ENCODE measurements at places on chromosomes 5 and 9. TPM values are rescaled to one million over a fixed set of nuclear protein-coding genes. Genes with fewer than 3 reads are reported as not detected.
A peak's percentile ranks its signal among the peaks of the same experiment; 100 is the strongest.

DNA sequence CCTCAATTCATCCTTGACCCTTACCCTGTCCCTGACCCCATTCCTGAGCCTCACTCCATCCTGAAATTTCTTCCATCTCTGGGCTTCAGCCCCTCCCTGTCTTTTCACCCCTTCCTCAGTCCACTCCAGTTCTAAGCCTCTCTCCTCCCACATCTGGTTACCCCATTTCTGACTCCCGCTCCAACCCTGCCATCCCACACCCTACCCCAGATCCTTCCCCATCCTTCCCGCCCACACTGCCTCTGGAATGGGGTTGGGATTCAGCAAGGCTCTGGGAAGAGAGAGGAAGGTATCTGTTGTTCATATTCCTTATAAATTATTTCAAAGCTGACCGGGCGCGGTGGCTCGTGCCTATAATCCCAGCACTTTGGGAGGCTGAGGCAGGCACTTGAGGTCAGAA, 29.9 kb upstream of the MVB12B start:
- DNase-seq = peak; percentile 34

DNA sequence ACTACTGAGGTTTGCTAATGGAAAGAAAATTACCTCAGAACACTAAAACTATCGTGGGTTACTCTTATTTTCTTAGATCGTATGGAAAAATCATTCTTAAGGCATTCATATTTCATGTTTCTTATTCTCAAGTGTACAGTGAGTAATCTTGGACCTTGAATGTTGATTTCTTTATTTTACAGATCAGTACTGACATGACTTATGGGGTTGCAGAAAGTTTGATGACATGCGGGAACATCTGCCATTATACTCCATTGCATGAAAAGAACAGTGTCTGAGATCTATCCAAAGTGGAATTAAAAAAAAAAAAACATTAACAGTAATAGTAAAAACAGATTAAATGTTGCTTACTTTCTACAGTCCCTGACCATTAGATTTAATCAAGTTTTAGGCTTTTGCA, 1290.2 kb upstream of the WWC1 start:
- DNase-seq = no peak

GRCh38 chr5:42840269-42840668, 28.6 kb upstream of the SELENOP start:
- DNase-seq = no peak

Gene SCGB3A1
- total RNA-seq = not detected

Gene IL33
- total RNA-seq = not detected

- DNase-seq = peak; percentile 62
Observed at GRCh38 chr9:34651876-34652601, at the start of gene IL11RA. TSS of gene IL11RA (plus strand) at chr9:34652185. CDS start at chr9:34655218, 3,033 bp downstream.

- no peak for DNase-seq
Observed at GRCh38 chr5:64952951-64953673, 184.4 kb downstream of the CWC27 start.

Gene RANBP3L
- total RNA-seq = not detected

GRCh38 chr9:122314165-122314564, 49.5 kb downstream of the MRRF start:
- DNase-seq = no peak

GRCh38 chr5:180494510-180495181, 467 bp downstream of the CNOT6 start:
- peak; percentile 59 for DNase-seq

DNA sequence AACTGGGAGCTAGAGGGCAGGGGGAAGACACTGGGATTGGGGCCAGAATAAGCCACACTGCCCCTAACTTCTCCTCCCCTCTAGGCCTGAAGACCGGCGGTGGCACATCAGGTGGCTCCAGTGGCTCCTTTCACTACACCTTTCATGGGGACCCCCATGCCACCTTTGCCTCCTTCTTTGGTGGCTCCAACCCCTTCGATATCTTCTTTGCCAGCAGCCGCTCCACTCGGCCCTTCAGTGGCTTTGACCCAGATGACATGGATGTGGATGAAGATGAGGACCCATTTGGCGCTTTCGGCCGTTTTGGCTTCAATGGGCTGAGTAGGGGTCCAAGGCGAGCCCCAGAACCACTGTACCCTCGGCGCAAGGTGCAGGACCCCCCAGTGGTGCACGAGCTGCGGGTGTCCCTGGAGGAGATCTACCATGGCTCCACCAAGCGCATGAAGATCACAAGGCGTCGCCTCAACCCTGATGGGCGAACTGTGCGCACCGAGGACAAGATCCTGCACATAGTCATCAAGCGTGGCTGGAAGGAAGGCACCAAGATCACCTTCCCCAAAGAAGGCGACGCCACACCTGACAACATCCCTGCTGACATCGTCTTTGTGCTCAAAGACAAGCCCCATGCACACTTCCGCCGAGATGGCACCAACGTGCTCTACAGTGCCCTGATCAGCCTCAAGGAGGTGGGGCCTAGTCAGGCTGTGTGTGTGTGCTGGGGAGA, 6.8 kb downstream of the DNAJB5 start:
- no peak for DNase-seq

DNA sequence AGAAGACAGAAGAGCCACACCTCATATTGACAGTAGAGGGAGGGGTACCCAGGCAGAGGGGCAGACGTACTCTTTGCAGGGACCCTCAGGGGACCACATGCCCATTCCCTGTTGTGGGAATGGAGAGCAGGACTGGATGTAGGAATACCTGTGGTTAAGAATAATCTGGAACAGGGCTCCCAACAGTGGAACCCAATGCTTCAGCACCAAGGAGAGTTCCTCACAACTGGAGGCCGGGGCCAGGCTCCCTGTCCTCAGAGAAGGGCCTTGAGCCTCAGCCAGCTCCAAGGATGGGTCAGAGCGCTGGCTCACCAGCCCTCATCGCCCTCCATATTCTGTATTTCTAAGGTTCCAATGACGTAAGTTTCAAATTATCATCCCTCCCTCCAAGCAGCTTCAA, 7.4 kb upstream of the SHC3 start:
- DNase-seq = no peak

DNA sequence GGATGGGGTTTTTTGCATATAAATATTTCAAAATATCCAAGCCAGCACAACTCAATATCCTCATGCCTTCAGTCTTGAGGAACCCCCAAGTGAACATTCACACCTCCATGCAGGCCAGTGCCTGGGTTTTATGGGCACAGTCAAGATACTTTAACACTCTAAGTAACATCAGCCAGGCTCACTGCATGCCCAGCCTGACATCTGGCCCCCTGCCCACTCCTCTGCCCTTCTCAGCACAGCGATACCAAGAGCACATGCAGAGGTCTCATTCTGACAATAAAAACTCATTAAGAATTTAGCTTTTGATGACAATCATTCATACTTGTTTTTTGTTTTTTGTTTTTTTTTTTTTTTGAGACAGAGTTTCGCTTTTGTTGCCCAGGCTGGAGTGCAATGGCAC, 250.0 kb downstream of the CWC27 start:
- DNase-seq = no peak

Gene TMEM252
- not detected for total RNA-seq

GRCh38 chr5:33299621-33300208, 141.1 kb upstream of the TARS1 start:
- DNase-seq = no peak

DNA sequence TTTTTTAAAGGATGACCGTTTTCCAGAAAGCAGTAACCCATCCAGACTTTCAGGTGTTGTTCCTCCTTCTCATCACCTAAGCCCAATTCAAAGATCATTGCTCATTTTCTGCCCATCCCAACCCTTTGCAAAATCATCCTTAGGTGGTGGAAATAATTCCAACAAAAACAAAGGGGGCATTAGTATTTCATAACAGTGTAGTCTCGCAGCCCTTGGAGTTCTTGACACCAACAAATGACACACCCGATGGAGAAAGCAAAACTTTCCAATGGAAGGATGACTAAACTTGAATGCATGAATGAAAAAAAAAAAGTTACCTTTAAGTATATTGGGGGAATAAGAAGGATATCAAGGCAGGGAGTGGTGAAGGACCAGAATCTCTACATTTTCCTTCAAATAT, 117.0 kb downstream of the PAPPA start:
- DNase-seq = no peak

DNA sequence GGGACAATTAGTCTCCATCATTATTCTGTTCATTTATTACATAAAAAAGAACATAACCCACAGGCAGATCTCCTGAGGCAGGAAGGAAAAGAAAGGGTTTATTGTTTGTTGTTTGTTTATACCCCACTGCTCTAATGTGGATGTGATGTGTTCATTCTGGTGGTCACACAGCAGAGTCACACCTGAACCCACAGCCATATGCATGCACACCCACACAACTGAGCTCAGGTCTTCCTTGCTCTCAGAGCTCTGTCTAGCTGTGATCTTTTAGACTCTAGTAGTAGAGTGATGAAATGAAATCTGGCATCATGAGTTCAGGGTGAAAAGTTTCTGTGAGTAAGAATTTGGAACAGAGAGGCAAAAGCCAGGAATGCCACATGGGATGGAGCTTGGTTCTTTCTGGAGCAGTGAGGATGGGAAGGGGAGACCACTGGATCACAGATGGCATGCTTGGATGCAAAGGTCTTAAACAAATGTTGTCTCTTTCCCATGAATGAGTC, 227.0 kb downstream of the PAPPA start:
- DNase-seq = no peak

GRCh38 chr5:76684756-76685519, 31.0 kb upstream of the F2R start:
- no peak for DNase-seq

DNA sequence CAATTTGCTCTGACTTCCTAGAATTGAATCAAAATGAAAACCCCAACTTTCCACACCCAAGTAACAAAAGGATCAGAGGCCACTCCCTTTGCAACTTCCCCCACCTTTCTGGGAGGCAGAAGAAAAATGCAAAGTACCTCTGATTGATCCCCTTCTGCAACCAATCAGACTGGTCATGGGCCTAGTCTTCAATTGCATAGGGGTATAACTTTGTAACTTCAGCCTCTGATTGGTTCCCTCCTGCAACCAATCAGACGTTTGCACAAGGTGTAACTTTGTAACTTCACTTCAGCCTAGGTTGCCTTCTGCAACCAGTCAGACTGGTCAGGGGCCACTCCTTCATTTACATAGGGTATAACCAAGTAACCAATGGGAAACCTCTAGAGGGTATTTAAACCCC, 38.3 kb upstream of the CNOT6 start:
- no peak for DNase-seq

Gene MLANA
- total RNA-seq = not detected

- DNase-seq = peak; percentile 30
Observed at GRCh38 chr5:175753536-175754402, 95.9 kb downstream of the HRH2 start.

GRCh38 chr9:91245431-91246313, 116.0 kb downstream of the AUH start:
- no peak for DNase-seq

Gene CDX1
- not detected for total RNA-seq

- no peak for DNase-seq
Observed at GRCh38 chr5:179779826-179780225, 14.0 kb upstream of the LTC4S start.

Gene TMC1
- total RNA-seq = not detected

Gene AGXT2
- not detected for total RNA-seq

DNA sequence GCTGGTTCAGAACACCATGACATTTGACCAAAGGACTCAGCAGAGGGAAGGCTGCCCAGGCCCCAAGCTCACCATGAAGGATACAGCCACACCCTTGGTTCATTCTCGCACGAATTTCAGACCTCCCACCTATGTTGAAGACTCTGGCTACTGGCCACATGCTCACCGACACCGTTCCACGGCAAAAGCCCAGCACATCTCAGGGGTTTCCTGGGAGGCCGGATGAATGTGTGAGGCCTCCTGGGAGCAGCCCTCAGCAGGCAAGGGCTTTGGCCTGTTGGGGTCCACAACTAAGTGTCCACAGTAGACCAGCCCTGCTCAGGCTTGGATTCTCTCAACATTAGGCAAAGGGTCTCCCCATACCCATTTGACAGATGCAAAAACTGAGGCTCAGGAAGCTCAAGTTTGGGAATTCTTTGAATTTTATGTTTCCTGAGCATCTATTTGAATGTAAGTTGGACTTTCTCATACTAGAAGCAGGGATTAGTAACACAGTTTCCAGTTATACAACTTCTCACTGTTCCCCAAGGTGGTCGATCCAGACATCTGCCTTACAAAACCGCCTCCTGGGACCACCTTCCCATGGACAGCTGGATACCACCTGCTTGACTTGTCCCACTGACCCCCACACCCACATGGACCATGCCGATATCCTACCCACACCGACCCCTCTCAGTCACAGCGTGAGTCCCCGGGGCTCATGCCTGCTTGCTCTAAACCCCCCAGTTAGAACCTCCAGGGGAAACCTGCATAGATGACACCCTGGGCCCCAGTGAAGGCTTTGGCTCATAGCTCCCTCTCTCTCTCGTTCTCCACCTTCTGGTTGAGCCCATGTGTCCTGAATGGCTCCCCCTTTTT, 27.9 kb downstream of the CCT5 start:
- peak; percentile 27 for DNase-seq

GRCh38 chr9:112111461-112111860, 63.6 kb downstream of the SUSD1 start:
- no peak for DNase-seq

- no peak for DNase-seq
Observed at GRCh38 chr9:73260506-73260905, 108.8 kb downstream of the ANXA1 start.

Data from activated CD8-positive, alpha-beta memory T cell treated with anti-CD3 and anti-CD28 coated beads, Interleukin-2, amount 10 ng/mL, durations not matched to agents 7 days and 5 days (primary cell).